ENCODE measurements at places on chromosomes 6 and 20. TPM values are rescaled to one million over a fixed set of nuclear protein-coding genes. Genes with fewer than 3 reads are reported as not detected.

- DNase-seq, result no peak
Observed at GRCh38 chr6:145051661-145052060, 683.7 kb downstream of the EPM2A start.

DNA sequence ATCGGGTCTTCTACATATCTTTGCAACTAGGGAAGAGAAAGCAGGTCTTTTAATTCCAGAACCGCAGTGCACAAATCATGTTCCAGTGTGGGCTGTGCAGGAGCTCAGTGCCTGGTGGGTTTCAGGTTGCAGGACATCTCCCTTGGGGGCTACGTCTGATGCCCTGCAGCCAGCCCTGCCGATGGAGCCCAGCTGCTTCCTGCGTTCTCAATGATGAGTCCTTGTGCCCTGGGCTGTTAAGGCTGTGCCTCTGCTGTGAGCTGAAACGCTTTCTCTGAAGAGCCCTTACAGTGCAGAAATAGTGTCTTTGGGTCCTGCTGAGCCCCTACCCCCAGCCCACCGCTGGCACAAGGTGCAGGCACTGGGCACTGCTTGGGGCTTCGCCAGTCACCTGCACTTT is 192.9 kb downstream of the SYNDIG1 start:
- DNase-seq, result no peak

GRCh38 chr20:1105599-1106194 is 12.7 kb upstream of the PSMF1 start:
- DNase-seq, result no peak

DNA sequence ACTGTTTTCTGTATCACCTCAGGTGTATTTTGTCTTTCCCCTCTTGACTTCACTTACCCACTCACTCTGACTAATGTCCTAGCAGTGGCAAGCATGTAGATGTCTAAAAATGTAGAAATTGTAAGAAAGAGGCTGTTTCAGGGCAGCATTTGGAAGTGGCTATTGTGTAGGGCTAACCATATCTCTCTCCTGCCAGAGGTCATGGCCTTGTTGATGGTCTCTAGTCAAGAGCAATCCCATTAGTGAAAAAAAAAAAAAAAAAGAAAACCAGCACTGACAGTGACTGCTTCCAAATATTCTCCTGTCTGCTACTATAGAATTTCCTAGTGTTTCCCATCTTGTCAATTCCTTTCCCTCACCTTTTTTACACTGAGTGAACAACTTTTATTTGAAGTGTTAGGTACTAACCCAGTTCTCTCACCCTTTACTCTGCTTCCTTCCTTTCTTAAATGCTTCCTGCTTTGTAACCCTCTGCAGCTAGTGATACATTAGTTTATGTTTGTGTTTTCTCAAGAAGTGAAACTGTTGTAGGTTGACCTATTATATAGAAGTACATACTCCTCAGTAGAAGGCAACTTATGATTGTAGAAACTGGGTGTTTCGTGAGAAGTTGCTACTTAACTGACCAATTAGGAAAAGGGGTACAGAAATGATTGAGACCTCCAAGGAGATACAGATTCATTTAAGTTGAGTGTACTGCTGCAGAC is 174.1 kb upstream of the PTPRK start:
- no peak for DNase-seq

- no peak for DNase-seq
Observed at GRCh38 chr20:58700823-58701222, 8.2 kb downstream of the NPEPL1 start.

DNA sequence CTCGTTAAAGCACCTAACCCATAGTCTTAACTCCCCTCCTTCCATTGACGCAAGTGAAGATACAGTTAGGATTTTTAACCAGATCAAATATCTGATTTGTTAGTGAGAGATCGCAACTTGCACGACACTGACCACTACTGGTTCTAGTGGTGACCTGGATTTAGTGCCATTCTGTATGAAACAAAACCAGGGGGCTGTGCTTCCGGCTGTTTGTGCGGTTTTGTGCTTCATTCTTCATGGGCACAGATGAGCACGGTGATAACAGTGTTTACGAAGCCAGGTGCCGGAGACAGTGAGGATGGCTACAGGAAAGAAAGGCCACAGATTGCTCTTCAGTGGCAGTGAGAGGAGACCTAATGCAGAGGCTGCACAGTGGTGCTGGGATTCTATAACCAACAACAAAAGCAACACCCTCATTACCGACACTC is 75.5 kb downstream of the NOL4L start:
- peak; percentile 78 for DNase-seq

GRCh38 chr6:148388521-148388920 is 45.9 kb downstream of the SASH1 start:
- DNase-seq, result no peak

GRCh38 chr6:98824902-98825599 is 9.3 kb upstream of the POU3F2 start:
- no peak for DNase-seq

Gene IL20RA
- not detected for total RNA-seq

Gene TSBP1
- total RNA-seq, result not detected

Measured in activated CD8-positive, alpha-beta memory T cell treated with anti-CD3 and anti-CD28 coated beads, Interleukin-2, amount 10 ng/mL, durations not matched to agents 7 days and 5 days (primary cell).